Muscle of leg (tissue), 16 donors: ENCODE measurements at places on chromosomes 4 and X.

DNA sequence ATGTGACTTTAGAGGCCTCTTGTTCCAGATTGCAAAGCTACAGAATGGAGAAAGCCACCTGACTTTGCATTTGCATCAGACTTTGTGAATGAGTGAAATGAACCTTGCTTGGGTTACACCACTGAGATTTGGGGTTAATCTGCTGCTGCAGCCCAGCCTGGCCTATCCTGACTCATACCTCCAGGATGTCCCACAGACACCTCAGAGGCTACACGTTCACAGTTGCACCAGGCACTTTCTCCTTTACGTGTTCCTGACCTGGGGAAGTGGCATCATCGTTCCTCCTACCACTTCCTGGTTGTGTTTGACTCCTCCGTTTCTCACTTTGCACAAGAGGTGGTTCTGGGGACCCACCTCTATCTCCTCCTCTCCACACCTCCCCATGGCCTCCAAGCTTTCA lies 9.2 kb upstream of the SORCS2 start:
- DNase-seq, result no peak

DNA sequence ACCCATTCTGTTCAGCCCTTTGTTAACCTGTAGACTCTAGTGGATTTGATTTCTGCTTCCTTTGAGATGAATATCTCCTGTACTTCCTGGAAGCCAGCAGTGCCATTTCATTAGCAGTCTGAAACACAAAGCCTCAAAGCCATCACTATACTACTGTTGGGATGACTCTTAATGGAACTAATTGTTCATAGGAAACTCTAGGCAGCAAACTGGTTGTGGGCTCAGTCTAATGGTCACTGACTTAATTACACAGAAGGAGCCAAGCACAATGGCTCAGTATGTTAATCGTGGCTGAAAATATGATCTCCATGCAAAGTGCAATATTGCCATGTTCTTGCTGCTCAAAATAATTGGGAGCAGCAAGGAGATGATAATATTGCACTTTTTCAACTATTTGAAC lies 262.3 kb downstream of the ARHGAP24 start:
- DNase-seq, result no peak

GRCh38 chr4:10605746-10606482 lies 78.7 kb downstream of the CLNK start:
- DNase-seq, result no peak

DNA sequence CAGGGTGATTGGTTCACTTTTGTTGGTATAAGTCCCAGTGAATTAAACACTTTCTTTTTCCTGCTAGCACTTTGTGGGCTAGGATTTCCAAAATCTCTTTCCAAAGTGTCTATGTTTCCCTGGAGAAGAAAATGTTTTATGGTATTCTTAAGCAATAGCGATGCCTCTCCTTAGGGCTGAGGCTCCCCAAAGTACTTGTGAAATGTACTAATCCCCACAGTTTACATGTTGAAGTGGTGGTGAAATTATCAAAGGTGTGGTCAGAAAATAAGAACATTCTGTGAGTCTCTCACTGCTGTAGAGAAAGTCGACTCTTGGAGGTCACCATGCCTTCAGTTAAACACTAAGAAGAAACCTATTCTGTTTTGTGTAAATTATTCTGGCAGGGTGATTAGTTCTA lies 51.5 kb upstream of the AMELX start:
- no peak for DNase-seq

DNA sequence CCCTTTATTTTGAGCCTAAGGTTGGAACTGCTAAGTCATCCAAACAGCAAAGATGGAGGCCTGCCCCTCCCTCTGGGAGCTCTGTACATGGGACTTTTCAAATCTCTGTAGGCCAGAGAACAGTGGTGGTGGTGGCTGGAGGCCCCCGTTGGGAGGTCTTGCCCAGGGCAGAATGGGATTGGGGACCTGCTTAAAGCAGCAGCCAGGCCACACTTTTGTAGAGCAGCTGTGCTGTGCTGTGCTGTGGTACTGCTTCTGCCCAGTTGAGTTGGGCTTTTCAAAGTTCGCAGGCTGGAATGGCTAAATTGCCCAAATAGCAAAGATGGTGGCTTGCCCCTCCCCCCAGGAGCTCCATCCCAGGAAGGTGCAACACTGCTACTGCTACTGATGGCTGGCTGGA lies 147.5 kb upstream of the TACR3 start:
- DNase-seq, result no peak

DNA sequence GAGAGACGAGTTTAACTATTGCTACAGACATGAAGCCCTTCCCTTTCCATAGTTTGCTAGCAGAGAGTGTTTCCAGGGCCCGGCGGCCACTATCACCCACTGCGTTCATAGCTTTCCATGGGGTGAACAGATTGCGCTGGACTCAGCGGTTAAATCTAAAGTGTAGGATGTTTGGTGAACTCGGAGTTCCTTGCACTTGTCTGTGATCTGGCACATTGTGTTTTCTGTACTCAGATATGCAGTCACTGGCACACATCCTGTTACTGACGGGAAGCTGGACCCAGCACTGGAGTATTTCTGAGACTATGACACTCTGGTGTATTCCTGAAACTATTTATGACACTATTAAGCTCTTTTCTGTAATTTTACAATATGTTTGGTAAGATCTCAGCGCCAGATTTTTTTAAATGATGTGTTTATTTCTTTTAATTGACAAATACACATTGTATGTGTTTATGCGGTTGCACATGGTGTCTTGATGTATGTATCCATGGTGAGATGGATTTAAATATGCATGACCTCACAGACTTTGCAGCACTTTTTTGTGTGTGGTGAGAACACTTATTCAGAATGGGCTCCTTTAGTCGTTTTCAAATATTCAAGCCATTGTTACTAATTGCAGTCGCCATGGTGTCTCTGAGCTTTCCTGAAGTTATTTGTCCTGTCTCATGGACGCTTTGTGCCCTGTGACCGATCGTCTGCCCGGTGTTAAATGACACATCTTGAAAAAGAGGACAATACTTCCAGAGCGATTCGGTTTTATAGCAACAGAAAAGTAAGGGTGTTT lies 14.1 kb downstream of the CD99 start:
- DNase-seq, result peak; percentile 59

- no peak for DNase-seq
These were observed 25.9 kb downstream of the CSF2RA start for GRCh38 chrX:1294301-1295067.

DNA sequence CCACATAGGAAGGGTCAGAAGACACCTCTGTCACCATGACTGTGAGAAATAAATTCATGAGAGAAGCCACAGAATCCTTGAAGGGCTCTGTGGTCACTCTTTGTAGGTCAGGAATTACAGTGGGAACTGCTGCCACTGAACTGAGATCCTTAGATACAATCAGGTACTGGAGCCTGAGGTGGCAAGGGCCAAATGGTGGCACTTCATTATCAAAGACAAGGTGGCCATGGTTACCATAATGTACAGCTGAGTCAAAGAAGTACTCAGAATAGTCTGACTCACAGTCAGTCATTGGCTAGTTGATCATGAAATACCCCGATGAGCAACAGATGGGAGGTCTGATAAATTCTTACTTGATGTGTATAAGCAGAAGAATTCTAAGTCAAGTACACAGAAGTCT lies 131.9 kb downstream of the RTL3 start:
- no peak for DNase-seq

DNA sequence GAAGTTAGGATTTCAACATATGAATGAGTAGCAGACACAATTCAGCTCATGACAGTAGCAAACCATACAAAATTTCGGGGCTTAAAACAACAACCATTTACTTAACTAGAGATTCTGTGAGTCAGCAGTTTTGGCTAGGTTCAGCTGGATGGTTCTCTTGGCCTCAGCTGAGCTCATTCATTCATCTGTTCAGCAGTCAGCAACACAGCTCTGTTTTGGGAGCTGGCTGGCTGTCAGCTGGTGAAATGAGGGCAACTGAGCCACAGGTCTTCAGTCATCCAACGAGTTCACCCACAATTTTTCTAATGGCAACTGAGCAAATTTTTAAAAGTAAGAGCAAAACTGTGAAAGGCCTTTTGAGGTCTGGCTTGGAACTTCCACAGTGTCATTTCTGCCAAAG lies 2005.1 kb upstream of the AGA start:
- no peak for DNase-seq
